ENCODE measurements at places on chromosomes 2 and 18.
A peak's percentile ranks its signal among the peaks of the same experiment; 100 is the strongest.

DNA sequence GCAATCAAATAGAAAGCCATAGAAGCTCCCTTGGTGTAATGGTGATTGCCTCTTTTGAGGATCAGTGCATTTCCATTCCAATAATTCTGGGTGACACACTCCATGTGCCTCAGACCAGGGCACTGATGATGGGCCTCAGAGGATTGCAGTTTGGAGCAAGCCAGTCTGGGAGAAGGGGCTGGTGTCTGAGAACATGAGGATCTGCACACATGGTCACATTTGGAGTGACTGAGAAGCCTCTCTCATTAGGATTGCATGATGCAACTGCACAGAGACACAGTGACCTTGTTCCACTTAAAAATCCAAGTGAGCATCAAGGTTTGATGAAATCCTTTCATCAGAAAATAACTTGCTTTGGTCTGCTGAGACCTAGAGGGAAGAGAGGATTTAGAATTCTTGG lies 216.4 kb downstream of the ANKRD30B start:
- DNase-seq: no peak

DNA sequence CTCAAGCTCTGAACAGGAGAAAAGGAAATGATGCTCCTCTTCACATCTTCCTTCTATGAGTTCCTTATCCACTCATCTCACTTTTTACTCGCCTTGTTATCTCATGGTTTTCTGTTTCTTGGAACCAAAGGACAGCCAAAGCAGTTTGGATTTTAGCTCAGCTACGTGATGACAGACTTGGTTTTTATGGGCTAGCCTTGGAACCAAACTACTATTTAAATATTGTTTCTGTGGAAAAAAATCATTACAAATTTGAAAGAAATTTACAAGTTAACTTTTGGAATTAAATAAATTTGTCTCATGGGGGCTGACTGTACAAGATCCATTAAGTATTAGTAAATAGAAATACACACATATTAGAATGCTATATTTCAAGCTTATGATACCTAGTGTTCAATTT lies 727.8 kb upstream of the FANCL start:
- no peak for DNase-seq

- DNase-seq: peak; percentile 49
These were observed 56.7 kb downstream of the CYRIA start for GRCh38 chr2:16608661-16609643.

DNA sequence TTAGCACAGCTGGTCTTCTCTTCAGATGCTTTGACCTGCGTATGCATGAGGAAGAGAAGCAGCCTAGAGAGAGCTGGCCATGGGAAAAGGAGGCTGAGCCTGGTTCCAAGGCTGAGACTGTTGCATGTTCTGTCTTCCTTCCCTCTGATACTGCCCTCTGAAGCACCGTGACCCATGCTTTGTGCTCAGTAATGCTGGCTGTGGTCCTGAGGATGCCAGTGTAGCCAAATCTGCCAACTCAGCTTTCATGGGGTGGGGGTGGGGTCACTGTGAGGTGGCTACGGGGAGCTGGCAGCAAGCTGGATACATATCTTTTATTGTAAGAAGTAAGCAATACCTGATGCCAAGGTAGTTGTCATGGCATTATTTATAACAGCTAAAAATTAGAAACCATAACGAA lies 41.5 kb downstream of the EPAS1 start:
- no peak for DNase-seq

DNA sequence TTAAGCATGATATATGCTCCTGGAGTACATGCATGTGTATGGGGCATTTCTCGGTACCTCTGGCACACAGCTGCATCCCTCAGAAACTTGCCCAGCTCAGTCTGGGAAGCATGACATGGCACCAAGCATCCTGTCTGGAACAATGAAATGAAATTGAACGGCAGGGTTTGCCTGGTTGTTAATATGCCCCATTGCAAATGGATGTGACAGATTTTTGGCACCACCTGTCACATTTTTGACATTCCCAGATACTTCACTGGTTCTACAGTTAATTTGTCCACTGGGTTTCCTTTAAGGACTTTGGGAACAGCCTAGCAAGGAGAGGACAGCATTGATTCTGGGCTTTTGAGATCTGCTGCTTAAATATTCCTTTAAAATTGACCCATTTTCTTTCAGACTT lies 305.8 kb downstream of the TSN start:
- no peak for DNase-seq
